Fibroblast of skin of left biceps (primary cell): ENCODE measurements at places on chromosomes 12 and 14.

DNA sequence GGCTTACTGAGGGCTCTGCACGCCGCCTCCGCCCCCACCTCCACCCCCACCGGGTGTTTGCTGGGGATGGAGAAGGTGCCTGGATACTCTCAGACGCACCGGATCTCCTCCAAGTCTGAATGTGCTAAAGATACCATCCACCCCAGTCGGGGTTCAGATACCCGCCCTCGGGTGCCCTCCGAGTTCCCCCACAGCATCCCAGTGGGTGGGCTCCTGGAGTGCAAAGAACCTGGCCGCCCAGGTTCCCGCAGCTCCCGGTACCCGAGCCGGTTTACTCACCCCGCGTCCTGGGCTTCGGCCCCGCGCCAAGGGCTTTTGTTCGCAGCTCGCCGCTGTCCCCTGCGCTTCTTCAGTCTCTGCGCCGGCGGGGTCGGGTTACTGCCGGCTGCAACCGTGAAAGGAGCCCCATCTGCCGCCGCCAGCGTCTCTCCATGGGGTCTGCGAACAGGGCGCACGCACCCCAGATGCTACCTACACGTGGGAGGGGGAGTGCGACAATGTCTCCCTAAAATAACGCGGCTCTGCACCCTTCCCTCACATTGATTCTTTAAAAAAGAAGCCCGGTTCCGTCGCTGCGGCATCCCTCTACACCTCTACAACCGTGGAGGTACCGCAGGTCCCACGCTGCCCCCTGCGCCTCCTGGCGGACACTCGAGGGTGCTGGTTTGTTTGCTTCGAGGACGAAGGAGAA, at the start of gene CCDC177:
CCDC177 (minus strand) TSS at position 609 of the 691 bp plus-strand sequence. CDS start 1,249 bp downstream, outside the sequence.
- DNase-seq = no peak

DNA sequence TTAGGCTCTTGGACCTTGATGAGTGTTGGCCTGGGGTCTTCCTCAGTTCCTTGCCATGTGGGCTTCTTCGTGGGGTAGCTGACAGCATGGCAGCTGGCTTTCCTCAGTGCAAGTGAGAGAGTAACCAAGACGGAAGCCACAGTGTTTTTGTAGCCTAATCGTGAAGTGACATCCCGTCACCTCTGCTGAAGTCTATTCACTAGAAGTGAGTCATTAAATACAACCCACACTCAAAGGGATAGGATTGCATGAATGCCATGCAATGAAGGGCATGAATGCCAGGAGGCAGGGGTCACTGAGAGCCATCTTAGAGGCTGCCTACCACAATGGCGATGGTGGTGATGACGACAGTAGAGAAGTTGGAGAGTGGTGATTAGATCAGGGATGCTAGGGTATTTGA, 13.5 kb upstream of the ASIC1 start:
- no peak for DNase-seq

DNA sequence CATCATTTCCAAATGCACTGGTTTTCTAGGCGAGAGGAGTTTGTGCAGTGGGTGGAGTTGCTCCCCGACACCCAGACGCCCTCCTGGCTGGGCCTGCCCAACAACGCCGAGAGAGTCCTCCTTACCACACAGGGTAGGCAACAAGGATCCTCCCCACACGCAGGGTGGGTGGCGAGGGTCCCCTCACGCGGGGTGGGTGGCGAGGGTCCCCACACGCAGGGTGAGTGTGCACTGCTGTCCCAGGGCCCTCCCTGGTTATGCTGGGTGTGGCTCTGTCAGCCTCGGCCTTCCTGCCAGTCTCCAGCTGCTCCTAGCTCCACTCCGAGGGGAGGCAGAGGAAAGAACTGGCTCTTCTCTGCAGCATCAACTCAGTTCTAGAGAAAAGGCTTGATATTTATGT, 42.3 kb downstream of the HSP90AA1 start:
- no peak for DNase-seq

GRCh38 chr12:116133636-116134214, 143.8 kb downstream of the MED13L start:
- no peak for DNase-seq

DNA sequence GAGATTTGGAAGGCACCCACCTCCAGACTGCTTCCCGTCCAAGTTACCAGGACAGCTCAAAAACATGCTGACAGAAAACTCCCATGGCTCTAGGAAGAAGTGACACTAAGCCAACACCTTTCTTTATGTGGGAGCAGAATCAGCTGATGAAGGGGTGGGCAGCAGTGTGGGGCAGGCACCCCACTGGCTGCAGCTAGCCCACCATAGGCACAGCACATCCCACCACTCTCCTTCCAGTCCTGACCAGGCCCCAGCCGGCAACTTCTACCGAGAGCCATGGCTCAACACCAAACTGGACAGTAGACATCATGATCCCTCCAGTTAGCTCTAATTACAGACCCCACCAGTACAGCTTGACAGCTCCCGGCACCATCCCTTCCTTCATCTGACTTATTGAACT, 45.0 kb downstream of the SH2B3 start:
- DNase-seq = no peak

- DNase-seq = no peak
These were observed 5.7 kb downstream of the SVOP start for GRCh38 chr12:109014984-109015765.

DNA sequence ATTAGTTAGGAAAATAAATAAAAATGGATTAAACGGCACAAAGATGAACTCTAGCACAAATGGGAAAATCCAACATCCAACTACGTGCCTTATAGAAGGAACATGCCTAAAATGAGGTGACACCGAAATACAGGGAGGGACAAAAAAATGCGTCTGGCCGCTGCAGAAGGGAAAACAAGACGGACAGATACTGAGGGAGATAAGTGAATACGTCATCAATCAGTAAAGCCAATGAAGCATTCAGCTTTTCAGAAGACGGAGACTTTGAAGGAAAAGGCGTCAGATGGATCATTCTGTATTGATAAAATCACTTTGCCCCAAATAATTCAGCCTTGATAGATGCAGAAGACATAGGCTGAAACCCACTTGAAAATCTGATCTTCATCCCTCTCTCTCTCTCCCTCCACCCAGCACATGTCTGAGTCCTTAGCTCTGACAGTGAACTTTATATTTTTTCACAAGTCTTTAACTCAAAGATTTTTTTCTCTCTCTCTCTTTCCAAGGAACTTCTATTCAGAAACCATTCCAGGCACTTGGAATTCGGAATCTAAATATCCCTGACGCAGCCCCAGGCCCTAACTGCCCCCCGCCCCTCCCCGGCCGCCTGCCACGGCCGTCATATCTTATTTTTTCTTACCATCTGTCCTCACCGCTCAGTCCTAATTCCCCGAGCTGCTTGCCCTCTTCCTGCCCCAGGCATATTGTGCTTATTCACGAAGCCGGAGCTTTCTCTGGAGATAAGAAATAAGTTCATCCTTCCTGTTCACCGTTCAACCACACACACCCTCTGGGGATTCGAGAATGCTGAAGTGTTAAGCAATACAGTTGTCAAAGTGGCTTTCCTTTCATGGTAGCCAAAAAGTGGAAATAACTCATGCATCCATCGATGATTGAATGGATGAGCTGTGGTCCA, 35.5 kb upstream of the RFLNA start:
- no peak for DNase-seq

DNA sequence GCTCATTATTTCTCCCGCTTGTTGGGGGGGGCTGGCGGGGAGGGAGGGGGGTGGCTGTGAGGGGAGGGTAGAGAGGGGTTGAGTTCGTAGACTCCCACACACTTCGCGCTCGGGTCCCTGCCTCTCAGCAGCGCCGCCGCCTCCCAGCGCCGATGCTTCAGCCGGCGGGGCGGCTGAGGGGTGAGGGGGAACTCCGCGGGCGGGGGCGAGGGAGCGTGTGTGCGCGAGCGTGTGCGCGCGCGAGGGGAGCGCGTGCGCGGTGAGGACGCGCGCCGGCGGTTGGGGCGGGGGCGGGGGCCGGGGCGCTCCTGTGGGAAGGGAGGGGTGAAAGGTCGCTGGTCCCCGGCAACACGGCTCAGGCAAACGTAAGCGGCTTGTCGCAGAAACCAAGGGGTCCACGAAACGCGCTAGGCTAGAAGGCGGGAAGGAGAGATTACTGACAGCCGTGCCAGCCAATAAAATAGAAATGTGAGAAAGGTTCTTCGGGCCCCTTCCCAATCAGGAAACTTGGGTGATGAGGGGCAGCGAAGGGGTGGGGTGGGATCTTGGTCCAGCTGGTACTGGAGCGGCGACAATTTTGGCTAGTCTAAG, 343 bp upstream of the NOVA1 start:
- DNase-seq = peak; percentile 80

DNA sequence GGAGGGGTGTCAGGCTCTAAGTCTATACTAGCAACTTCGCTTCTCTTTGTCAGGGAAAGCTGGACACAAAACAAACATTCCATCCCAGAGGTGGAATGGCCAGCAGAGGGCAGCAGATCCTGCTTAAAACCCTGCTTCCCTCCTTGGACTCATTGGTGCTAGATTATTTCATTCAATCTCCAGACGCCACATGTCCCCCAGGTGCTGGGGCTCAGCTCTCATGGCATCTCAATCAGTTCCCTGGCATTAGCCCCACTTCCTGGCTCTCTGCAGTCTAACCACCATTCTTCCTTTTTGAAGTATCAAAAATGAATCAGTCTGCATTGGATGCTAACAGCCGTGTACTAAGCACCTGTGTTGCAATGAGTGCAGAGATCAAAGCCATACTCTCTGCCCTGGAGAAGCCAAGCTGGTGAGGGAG, 8.1 kb upstream of the PPP1R1A start:
- DNase-seq = peak; percentile 4

GRCh38 chr14:50821510-50822464, 9.2 kb downstream of the NIN start:
- DNase-seq = no peak

- no peak for DNase-seq
These were observed 836 bp downstream of the AAAS start for GRCh38 chr12:53320352-53321195.
